ENCODE measurements at places on chromosomes 12 and 14. TPM values are rescaled to one million over a fixed set of nuclear protein-coding genes. Genes with fewer than 3 reads are reported as not detected.
A peak's percentile ranks its signal among the peaks of the same experiment; 100 is the strongest.

- no peak for DNase-seq
Observed at GRCh38 chr14:72582582-72582981, 311.3 kb downstream of the DPF3 start.

DNA sequence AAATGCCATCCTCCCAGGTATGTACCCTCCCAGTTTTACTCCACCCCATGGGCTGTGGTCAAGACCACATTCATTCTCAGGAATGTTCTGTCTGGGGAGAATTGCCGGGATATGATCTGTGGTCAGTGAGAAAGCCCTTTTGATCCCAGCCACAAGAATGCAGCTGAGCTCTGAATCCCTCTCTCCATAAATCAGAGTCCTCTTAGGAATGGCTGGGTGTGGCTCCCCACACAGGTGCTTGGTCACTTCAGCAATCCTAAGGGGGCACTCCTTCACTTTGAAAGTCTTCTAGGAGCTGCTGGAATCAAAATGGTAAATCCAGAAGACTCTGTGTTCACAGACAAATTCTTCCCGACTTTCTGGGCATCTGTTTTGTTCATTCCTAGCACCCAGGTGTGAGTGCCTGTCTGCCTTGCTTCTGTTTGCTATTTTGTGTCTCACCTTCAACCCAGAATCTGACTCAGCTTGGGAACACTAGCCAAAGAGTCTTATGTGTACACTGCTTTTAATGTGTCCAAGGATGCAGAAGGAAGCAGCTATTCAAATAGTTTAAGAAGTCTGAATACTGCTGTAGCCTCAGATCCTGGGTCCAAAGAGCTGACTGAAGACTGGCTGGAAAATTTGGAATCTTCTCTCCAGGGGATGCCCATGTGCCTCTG is 144.6 kb upstream of the CDKN3 start:
- DNase-seq: no peak

- DNase-seq: no peak
Observed at GRCh38 chr14:83733670-83734069, 1796.3 kb upstream of the FLRT2 start.

DNA sequence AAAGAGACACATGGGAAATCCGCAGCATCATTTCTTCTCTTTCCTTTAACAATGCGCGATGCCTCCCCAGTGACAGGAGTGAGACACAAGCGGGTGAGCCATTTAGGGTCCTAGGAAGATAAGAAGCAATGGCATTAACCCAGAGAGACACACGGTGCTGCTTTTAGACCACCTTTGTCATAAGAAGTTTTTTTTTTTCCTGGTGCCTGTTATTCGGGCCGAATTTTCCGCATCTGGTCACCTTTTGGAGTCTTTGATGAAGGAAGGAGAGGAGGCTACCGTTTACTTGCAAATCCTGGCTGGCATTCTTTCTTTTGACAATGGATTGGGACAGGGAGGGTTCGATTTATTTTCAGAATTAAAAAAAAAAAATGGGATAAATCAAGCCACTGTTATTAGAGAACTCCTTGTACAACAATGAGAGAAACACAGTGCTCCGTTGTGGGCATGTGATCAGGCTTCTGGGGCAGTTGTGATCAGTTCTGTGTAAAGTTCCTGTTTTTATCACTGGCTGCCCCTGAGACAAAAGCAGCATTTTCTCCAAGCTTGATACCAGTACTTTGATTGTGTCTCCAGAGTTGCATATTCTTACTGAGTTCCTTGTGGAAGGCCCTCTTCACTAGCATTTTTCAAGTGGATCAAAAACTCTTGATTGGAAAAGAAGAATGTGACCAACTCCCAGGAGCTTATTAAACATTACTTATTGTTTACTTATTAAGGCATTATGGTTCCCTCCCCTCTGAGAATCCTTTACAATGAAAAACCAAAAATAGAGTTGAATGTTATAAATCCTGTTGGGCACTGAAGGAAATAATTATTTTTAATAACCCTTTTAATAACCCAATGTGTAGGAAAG is 1.1 kb downstream of the DIP2B start:
- DNase-seq: peak; percentile 67

DNA sequence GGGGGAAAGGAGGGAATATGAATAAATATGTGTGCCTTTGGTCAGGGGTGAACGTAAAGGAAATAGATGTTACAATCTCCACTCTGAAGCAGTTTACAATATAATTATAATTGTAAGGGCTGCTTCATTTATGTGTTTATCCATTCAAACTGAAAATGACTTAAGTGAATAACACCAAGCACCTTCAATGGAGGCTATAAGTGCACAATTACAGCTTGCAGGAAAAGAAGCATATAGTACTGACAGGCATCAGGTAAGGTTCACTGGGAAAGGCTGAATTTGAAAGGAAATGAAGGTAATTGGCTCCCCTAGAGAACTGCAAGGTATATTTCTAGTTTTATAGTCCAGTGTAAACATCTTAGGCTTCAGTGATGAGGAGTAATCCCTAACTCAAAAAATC is 192.7 kb downstream of the STXBP6 start:
- no peak for DNase-seq

- no peak for DNase-seq
Observed at GRCh38 chr12:85253853-85254252, 26.2 kb upstream of the ALX1 start.

DNA sequence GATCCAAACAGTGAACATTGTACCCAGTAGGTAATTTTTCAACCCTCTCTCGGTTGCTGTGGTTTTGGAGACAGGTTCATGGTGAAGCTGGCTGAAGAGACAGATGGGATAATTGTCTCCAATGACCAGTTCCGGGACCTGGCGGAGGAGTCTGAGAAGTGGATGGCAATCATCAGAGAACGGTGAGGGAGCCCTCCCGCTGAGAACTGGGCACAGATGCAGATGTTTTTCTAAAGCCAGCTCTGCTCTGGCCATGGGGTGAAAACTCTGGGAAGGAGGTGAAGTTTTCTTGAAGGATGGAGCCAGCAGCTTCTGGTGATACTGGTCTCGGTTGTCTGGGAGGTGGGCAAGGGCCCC is 6.2 kb downstream of the KHNYN start:
- DNase-seq: no peak

GRCh38 chr14:47191700-47192099 is 483.7 kb downstream of the MDGA2 start:
- DNase-seq: no peak

DNA sequence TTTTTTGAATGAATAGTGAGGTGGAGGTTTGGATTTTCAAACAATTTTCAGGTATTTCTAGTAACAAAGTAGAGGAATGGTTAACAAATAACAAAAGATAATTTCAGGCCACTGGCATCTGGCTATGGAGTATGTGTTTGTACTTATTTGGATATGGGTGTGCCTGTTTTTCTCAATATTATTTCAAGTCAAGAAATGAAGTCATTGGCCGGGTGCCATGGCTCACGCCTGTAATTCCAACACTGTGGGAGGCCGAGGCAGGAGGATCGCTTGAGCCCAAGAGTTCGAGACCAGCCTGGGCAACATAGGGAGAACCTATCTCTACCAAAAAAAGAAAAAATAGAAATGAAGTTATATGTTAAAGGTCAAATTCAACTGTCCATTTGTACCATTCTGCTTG is 13.9 kb downstream of the SLC35E3 start:
- no peak for DNase-seq

AKAP5 gene
- 1.5 TPM for polyA plus RNA-seq

SSPN gene
- 2.2 TPM for polyA plus RNA-seq

RFLNA gene
- 1.5 TPM for polyA plus RNA-seq

KCNK10 gene
- polyA plus RNA-seq: 15.8 TPM

HOXC4 gene
- polyA plus RNA-seq: not detected

CDCA4 gene
- polyA plus RNA-seq: 35.8 TPM

Data from brain (organoid and tissue), 16 donors.